ENCODE measurements at places on chromosomes 4 and X.

DNA sequence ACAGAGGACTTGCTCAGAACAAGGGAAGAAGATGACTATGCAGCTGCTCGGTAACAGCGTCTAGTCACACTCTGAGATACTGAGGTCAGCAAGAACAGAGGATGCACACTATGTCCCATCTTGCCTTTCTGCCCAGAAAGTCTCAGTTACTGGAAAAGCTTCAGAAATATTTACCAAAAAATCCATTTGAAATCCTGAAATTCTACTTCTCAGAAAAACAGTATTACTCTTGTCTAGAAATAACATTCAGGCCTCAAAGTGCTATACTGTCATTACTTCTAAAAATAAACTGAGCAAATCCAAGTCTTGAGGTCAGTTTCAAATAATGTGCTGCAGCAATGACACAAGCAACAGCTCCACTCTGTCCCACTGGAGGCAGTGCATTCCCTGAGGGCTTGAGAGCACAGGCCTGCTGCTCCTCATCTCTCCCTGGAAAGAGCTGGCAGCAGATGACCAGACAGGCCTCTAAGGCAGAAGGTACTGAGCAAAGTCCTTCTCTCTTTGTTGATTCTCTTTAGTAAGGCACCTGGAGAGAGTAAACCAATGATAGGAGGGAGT lies 76.9 kb downstream of the CAMK2D start:
- peak; percentile 43 for DNase-seq

- no peak for DNase-seq
Measured at GRCh38 chr4:61254406-61254805, 54.3 kb downstream of the ADGRL3 start.

DNA sequence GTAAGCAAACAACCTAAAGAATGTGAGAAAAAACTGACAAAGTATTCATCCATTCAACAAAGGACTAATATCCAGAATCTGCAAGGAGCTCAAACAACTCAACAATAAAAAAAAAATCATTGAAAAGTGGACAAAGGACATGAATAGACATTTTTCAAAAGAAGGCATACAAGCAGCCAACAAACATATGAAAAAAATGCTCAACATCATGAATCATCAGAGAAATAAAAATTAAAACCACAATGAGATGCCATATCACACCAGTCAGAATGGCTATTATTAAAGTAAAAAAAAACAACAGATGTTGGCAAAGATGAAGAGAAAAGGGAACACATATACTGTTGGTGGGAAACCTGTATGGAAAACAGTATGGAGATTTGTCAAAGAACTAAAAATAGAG lies 120.7 kb upstream of the ADGRL3 start:
- no peak for DNase-seq

DNA sequence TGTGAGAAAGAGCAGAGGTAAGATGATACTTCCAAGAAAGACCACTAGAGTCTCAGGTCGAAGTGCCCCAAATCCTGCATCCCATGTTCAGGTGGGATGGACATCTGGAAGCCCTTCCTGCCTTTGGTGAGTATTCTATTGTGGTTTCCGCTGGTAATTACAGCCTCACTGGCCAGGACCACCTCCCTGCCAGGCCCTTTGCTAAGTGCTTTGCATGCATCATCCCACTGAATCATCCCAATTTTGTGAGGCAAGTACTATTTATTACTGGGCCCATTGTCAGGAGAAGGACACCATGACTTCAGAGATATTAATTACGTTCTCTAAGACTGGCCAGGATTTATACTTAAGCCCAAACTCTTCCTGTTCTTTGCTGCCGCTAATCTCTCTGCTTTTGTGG lies 10.7 kb upstream of the PASD1 start:
- DNase-seq, result no peak

GRCh38 chr4:137067735-137068134 lies 464.6 kb downstream of the PCDH18 start:
- no peak for DNase-seq

DNA sequence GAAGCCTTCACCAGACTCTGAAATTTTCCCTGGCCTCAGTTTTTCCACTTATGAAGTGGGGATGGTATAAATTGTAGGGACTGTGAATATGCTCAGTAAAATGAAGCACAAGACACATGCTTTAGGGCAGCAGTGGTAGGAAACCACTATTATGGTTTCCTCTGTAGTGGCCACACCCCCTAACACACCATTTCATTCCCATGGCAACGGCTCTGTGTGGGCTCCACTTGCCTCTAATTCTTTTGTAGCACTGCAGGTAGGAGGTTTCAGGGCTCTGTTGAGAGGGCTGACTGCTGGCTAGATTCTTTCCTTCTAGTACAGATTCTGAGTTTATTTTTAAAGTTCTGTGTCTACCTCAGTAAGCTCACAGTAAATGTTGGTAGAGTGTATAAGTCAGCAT lies 3.5 kb upstream of the VMA21 start:
- DNase-seq, result no peak

DNA sequence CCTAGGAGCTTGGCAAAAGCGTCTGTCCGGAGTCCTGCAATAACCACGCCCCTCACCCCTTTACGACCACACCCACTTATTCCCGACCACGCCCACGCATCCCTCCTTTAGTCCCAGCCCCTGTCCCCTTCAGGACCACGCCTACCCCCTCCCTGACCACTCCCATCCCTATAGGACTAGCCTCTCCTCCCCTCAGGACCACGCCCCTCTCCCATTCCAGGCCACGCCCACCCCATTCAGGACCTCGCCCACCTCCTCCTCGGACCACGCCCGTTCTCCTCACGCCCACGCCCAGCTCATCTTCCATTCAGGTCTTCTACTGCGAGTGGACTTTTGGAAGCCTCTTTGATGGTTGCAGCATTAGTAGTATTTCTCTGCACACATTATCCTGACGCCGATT lies 131.2 kb upstream of the STX18 start:
- peak; percentile 61 for DNase-seq

GRCh38 chr4:155543126-155543765 lies 123.4 kb upstream of the GUCY1A1 start:
- DNase-seq, result peak; percentile 53

DNA sequence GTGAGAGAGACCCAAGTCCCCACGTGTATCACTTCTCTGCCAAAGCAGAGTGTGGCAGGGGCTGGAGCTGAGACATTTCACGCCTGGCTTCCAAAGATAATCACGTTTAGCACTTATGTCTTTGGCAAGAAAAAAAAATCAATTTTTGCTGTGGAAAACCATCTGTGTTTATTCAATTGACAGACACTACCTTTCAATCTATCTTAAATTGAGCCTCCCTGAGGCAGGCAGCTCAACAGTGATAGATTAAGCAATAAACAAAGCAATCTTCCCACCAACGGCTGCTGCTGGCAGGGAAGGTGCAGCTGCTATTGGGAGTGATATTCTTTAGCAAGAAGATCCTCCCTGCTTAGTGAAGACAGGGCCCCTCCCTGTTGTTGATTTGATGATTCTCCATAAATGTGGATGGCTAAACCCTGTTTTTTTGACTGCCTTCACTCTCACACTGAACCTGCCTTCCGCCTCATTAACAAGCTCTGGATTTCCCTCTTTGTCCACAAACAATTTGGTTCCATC lies 11.6 kb upstream of the MAGEB17 start:
- DNase-seq, result no peak

DNA sequence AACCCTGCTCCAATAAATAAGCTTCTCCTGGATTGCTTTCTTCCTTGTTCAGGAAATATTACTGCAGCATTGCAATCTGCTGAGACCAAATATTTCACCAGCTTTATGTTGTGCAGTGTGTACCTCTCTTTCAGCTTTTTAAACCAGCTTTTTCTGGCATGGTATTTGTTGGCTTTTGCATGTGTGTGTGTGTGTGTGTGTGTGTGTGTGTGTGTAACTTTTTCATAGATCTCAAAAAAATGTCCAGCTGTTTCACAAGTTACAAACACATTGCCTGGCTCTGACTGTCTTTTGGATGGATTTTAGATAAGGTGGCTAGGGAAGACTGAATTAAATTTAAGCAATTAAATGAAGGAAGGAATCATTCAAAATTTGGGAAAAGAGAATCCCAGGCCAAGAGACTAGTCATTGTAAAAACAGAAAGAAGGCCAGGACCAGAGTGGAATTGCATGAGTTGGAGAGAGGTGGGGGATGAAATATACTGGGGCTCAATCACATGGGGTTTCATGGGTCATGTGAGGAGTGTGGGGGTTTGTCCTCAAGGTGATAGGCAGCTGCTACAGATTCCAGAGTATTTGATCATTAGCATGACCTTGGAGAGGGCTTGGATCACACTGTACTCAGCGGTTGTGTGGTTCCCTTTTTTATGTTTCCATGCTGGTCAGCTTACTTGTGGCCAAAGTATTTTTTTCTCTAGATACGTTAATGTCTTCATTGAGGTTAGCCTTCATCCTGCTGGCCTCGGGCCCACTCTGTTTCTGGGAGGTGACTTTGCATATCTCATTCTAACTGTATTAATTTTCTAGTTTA lies 357.7 kb upstream of the BOD1L1 start:
- DNase-seq, result no peak

DNA sequence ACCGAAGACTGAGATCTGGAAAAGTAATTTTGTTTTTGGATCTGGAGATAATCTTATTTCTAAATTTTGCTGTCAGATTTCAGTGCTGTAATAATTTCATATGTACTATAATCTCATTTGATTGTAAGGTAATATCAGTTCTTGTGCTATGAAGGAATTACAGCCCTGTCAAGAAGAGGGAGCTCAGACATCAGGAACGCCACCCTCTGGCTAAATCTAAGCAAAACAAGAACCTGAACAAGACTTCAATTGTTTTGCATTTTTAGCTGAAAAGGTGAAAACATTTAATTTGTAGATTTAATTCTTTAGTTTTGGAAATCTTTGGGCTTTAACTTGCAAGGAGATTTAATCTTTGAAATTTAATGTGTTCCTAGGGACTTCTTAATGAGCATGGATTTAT lies 525.4 kb upstream of the HS3ST1 start:
- DNase-seq, result peak; percentile 3

- DNase-seq, result peak; percentile 16
Measured at GRCh38 chrX:71366674-71367256, 608 bp downstream of the TAF1 start.

- no peak for DNase-seq
Measured at GRCh38 chrX:67731061-67731460, 187.2 kb downstream of the AR start.

- DNase-seq, result no peak
Measured at GRCh38 chrX:136271300-136271699, 20.1 kb upstream of the MAP7D3 start.

DNA sequence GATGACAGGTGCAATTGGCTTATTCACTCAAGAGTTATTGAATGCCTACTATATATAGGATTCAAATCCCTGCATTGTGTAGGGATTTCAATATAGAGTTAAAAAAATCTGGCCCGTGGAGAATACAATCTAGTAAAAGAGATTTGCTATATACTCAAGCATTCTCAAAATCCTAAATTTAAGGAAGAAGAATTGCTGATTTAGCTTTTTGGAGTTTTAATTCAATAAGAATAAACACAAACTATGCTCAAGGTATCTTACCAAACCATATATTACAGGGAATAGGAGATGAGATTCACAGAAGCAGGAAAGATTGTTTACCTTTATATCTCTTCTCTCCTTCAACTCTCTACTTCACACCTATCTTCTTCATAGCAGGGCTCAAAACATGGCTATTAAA lies 476.8 kb downstream of the PACRGL start:
- no peak for DNase-seq
